ENCODE measurements at places on chromosomes 12 and 14.
A peak's percentile ranks its signal among the peaks of the same experiment; 100 is the strongest.

- H3K4me3 ChIP-seq: no peak overlapping the region
- H3K27ac ChIP-seq: no peak overlapping the region
- no peaks in the 10 kb centered on the region for H3K27me3 ChIP-seq
- H3K36me3 ChIP-seq: no peaks in the 10 kb centered on the region
- DNase-seq: no peak
- H3K4me1 ChIP-seq: no peaks in the 10 kb centered on the region
These were observed 606.0 kb downstream of the KCNH5 start for GRCh38 chr14:62439210-62439609.

GRCh38 chr12:116910645-116911451 lies at the start of gene FBXW8:
Gene FBXW8 (plus strand): TSS chr12:116910950. CDS start chr12:116911038, 88 bp downstream.
- H3K36me3 ChIP-seq: no peaks in the 10 kb centered on the region
- H3K27me3 ChIP-seq: no peaks in the 10 kb centered on the region
- DNase-seq: peak; percentile 79
- H3K4me1 ChIP-seq: no peaks in the 10 kb centered on the region

DNA sequence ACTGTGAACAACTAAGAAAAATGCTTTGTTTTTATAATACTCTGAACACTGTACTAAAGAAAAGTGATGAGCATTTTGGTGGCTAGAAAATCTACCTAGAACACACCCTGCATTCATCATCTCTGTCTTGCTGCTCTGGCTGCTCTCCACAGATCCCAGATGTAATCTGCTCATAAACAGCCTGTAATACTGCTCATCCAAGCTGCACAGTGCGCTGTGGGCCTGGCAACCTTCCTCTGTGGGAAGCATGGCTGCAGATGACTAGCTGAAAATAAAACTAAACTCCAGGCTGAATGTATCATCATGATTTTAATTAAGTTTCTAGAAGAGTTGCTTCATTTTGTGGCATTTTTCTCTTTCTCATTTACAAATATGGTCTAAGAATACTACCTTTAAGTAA lies 200.7 kb downstream of the SLC2A13 start:
- DNase-seq: no peak
- no peaks in the 10 kb centered on the region for H3K27me3 ChIP-seq
- no peaks in the 10 kb centered on the region for H3K36me3 ChIP-seq

DNA sequence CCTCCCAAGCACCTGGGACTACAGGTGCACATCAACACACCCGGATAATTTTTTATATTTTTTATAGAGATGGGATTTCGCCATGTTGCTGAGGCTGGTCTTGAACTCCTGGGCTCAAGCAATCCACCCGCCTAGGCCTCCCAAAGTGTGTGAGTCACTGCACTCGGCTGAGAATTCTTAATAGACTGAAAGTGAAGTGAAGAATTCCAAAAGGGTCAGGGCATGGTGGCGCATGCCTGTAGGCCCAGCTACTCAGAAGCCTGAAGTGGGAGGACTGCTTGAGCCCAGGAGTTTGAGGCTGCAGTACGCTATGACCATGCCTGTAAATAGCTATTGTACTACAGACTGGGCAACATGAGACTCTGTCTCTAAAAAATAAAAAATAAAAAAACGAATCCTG lies 43.7 kb downstream of the TCHP start:
- peaks cover 1% of the 10 kb centered on the region for H3K36me3 ChIP-seq
- H3K4me3 ChIP-seq: no peak overlapping the region
- no peak overlapping the region for H3K27ac ChIP-seq
- peak; percentile 39 for DNase-seq
- H3K27me3 ChIP-seq: no peaks in the 10 kb centered on the region
